H9 (cell line): ENCODE measurements at places on chromosomes 1 and 21.

GRCh38 chr1:35644204-35644603, 2.9 kb upstream of the PSMB2 start:
- H3K4me3 ChIP-seq: no peak overlapping the region
- no peak overlapping the region for H3K27ac ChIP-seq
- no peak for DNase-seq
- H3K27me3 ChIP-seq: no peaks in the 10 kb centered on the region; the same call in 1 of the 2 replicates
- H3K36me3 ChIP-seq: peaks cover 3% of the 10 kb centered on the region
- no peaks in the 10 kb centered on the region for H3K4me1 ChIP-seq

GRCh38 chr1:153832293-153832692, 57.1 kb downstream of the SLC27A3 start:
- H3K36me3 ChIP-seq: peaks cover 21% of the 10 kb centered on the region
- no peaks in the 10 kb centered on the region for H3K4me1 ChIP-seq
- no peaks in the 10 kb centered on the region for H3K27me3 ChIP-seq
- no peak overlapping the region for H3K27ac ChIP-seq

- H3K36me3 ChIP-seq: peaks cover 20% of the 10 kb centered on the region
- peaks cover 2% of the 10 kb centered on the region; the same call in 1 of the 2 replicates for H3K4me1 ChIP-seq
- H3K4me3 ChIP-seq: peak overlapping the region; percentile 90; the same call in 2 of the 3 replicates
- no peak overlapping the region for H3K27ac ChIP-seq
- DNase-seq: no peak
- H3K27me3 ChIP-seq: no peaks in the 10 kb centered on the region
Measured at GRCh38 chr1:93349231-93350135, 3.8 kb downstream of the DR1 start.

- no peaks in the 10 kb centered on the region for H3K36me3 ChIP-seq
- no peaks in the 10 kb centered on the region for H3K27me3 ChIP-seq
- DNase-seq: no peak
- no peaks in the 10 kb centered on the region for H3K4me1 ChIP-seq
Measured at GRCh38 chr1:86517336-86517735, 29.5 kb upstream of the CLCA4 start.

- no peaks in the 10 kb centered on the region for H3K27me3 ChIP-seq
- no peaks in the 10 kb centered on the region for H3K4me1 ChIP-seq
- H3K4me3 ChIP-seq: no peak overlapping the region
- no peak overlapping the region for H3K27ac ChIP-seq
- H3K36me3 ChIP-seq: peaks cover 16% of the 10 kb centered on the region
Measured at GRCh38 chr1:64848136-64848535, 103.3 kb downstream of the RAVER2 start.

GRCh38 chr1:12527564-12527963, 90.4 kb downstream of the DHRS3 start:
- DNase-seq: no peak
- H3K36me3 ChIP-seq: no peaks in the 10 kb centered on the region
- H3K27me3 ChIP-seq: no peaks in the 10 kb centered on the region
- no peaks in the 10 kb centered on the region for H3K4me1 ChIP-seq

GRCh38 chr21:33650230-33650629, 7.9 kb downstream of the ITSN1 start:
- no peak overlapping the region; the same call in 2 of the 3 replicates for H3K4me3 ChIP-seq
- H3K36me3 ChIP-seq: peaks cover 19% of the 10 kb centered on the region
- no peaks in the 10 kb centered on the region for H3K27me3 ChIP-seq
- no peak overlapping the region for H3K27ac ChIP-seq
- peaks cover 17% of the 10 kb centered on the region for H3K4me1 ChIP-seq

DNA sequence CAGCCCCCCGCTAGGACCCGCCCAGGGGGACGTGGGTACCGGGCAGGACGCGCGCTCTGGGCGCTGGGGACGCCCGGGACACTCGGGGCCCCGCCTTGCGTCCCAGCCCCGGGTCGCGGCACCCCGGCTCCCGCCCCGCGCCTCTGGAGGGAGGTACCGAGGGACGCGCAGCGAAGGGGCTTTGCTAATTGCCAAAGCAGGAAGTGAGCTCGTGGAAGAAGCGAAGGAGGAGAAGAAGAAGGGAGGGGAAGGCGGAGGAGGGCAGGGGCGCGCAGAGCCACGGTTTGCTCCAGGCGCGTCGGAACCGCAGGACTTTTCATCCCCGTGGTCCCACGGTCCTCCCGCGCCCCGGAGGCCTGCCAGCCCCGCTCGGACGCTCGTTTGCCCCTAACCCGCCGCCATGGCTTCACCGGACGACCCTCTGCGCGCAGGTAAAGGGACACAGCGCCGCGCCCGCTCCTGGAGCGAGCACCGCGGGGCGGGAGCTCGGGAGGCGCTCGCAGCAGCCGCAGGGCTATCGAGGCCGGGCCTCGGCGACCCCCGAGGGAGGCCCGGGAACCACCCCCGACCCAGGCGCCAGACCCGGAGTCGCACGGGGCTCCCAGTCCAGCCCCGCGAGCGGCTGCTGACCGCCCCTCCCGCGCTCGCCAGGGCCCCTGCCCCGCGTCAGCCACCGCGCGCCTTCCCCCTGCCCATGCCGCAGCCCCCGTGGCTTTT, 1.3 kb downstream of the EDARADD start:
- peaks cover 2% of the 10 kb centered on the region; the same call in 1 of the 2 replicates for H3K36me3 ChIP-seq
- DNase-seq: peak; percentile 73
- H3K4me1 ChIP-seq: peaks cover 7% of the 10 kb centered on the region; the same call in 1 of the 2 replicates

DNA sequence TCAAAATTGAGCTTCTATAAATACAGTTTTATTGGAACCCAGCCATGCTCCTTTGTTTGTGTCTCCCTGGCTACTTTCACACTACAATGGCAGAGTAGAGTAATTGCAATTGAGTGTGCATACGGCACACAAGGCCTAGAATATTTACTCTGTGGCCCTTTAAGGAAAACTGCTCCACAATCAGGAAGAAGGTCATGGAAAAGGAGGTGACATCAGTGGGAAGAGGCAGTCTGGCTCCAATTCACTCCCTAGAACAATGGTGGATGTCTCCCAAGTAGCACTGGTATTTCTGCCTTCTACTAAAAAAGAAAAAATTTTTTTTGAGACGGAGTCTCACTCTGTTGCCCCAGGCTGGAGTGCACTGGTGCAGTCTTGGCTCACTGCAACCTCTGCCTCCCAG, 51.3 kb downstream of the KRTAP19-8 start:
- H3K27ac ChIP-seq: no peak overlapping the region
- H3K36me3 ChIP-seq: no peaks in the 10 kb centered on the region
- H3K4me1 ChIP-seq: no peaks in the 10 kb centered on the region
- H3K27me3 ChIP-seq: no peaks in the 10 kb centered on the region
- DNase-seq: no peak
